ENCODE measurements at places on chromosomes 16 and 17. TPM values are rescaled to one million over a fixed set of nuclear protein-coding genes. Genes with fewer than 3 reads are reported as not detected.

The TMIGD1 gene
- total RNA-seq = not detected

The RASD1 gene
- total RNA-seq = 131 TPM

The ENDOV gene
- total RNA-seq = 3.8 TPM

The ACSM2A gene
- not detected for total RNA-seq

The NACA2 gene
- total RNA-seq = not detected

Measured in right atrium auricular region (tissue), 2 donors.